ENCODE measurements at places on chromosomes 4 and X.
A peak's percentile ranks its signal among the peaks of the same experiment; 100 is the strongest.

GRCh38 chrX:56313308-56313707 is 81.2 kb downstream of the KLF8 start:
- no peak for DNase-seq

GRCh38 chrX:148223361-148223760 is 242.2 kb downstream of the FMR1NB start:
- no peak for DNase-seq

- DNase-seq = no peak
Measured at GRCh38 chrX:129318375-129318774, 204.9 kb downstream of the SMARCA1 start.

DNA sequence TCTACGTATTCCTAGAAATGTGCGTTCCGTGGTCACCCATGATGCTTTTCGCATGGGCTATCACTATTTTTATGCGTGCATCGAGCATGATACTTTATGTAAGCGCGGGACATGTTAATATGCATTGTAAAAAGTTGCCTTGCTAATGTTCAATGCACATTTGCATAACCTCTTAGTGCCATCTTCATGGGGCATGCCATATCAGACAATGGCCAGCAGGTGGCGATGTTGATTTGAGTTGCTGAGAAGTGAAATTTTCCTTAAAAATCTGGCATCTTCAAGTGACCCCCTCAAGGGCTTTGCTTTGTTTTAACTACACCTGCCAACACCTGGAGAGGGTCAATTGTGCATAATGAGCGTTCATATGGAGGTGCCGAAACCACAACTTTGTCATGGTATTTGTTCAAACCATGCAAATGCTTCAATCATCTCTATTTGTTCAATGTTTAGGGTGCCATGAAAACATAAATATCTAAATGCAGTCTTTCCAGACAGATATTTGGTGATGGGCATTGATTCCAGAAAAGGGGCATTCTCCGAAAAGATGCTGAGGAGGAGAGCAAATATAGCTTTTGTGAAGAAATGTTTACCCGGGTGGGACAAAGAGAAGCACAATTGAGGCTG is 833.9 kb upstream of the PRKX start:
- DNase-seq = peak; percentile 18

Measured in hematopoietic multipotent progenitor cell treated with erythropoietin and hydrocortisone succinate and interleukin-3 and kit ligand, for 17 days (in vitro differentiated cells).